ENCODE measurements at places on chromosomes 4 and X. TPM values are rescaled to one million over a fixed set of nuclear protein-coding genes. Genes with fewer than 3 reads are reported as not detected.

The SCML1 gene
- 10.2 TPM for polyA plus RNA-seq

- no peak for DNase-seq
Measured at GRCh38 chr4:181682367-181683047, 560.7 kb upstream of the TENM3 start.

- DNase-seq, result no peak
Measured at GRCh38 chrX:149641432-149641831, 9.8 kb upstream of the TMEM185A start.

DNA sequence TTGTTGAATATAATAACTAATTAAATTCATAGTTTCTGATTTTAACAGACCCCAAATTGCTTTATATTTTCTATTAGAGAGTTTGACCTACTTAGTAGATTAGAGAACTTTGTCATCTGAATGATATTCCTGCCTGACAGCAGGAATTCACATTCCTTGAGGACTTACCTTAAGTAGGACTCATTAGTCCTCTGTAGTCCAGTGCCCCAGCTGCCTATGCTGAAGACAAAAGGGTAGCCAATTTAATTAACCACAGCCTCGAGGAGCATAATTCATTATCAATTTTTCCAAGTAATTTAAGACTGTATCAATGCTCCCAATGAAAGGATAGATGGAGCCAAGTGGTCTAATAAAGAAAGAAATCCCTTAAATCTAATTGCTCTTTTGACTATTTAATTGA is 1405.0 kb upstream of the IGFBP7 start:
- no peak for DNase-seq

GRCh38 chr4:141567326-141567915 is 69.0 kb upstream of the IL15 start:
- DNase-seq, result no peak

The FMR1NB gene
- polyA plus RNA-seq, result not detected

DNA sequence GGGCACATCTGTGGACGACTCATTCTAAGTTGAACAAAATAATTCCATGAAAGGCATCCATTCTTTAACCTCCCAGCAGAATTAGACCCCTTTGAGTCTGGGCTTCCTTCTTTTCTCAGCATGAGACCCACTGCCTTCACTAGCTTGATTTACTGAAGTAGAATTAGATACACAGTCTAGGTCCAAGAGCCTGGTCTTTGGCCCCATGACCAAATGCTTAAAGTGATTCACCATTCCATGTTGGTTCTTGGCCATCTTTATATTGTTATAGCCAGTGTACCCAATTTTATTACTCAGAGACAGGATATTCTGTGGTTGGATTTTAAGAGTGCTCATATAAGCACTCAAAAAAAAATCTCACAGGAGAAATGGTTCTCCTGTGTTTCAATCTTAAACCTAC is 155.3 kb upstream of the GPC4 start:
- no peak for DNase-seq
